ENCODE measurements at places on chromosomes 7 and 10. TPM values are rescaled to one million over a fixed set of nuclear protein-coding genes. Genes with fewer than 3 reads are reported as not detected.

HDAC9 gene
- 11.0 TPM for total RNA-seq

FAM25G gene
- not detected for total RNA-seq

C10orf95 gene
- total RNA-seq: 0.69 TPM

HNRNPH3 gene
- 87.4 TPM for total RNA-seq

UPK3BL2 gene
- not detected for total RNA-seq

ZNF273 gene
- total RNA-seq: 33.4 TPM

FEZF1 gene
- total RNA-seq: 2.3 TPM

ANKRD30A gene
- not detected for total RNA-seq

EIF3B gene
- total RNA-seq: 355 TPM

DLG5 gene
- total RNA-seq: 66.6 TPM

NFE2L3 gene
- 142 TPM for total RNA-seq

C7orf33 gene
- total RNA-seq: not detected

GPC2 gene
- 48.8 TPM for total RNA-seq

GRK5 gene
- total RNA-seq: 0.74 TPM

COMTD1 gene
- 40.0 TPM for total RNA-seq

CDK14 gene
- 24.0 TPM for total RNA-seq

CTAGE4 gene
- total RNA-seq: 3.4 TPM

ESYT2 gene
- 52.7 TPM for total RNA-seq

GRB10 gene
- total RNA-seq: 154 TPM

SSMEM1 gene
- total RNA-seq: not detected

SPDYE11 gene
- not detected for total RNA-seq

ANKRD2 gene
- not detected for total RNA-seq

OR13A1 gene
- not detected for total RNA-seq

MLXIPL gene
- total RNA-seq: 25.7 TPM

ASZ1 gene
- not detected for total RNA-seq

MOGAT3 gene
- not detected for total RNA-seq

MUC3A gene
- 16.3 TPM for total RNA-seq

NME8 gene
- total RNA-seq: 0.14 TPM

SHH gene
- total RNA-seq: not detected

LRRC4 gene
- 3.6 TPM for total RNA-seq

ARL4A gene
- total RNA-seq: 49.2 TPM

ACHE gene
- total RNA-seq: 3.7 TPM

MYO1G gene
- 0.10 TPM for total RNA-seq

VOPP1 gene
- total RNA-seq: 71.0 TPM

CYP3A7 gene
- not detected for total RNA-seq

DENND2A gene
- total RNA-seq: 10.0 TPM

PILRA gene
- 0.38 TPM for total RNA-seq

CCL26 gene
- total RNA-seq: 6.2 TPM

SLC18A3 gene
- 0.12 TPM for total RNA-seq

AGAP6 gene
- 12.9 TPM for total RNA-seq

PPIA gene
- total RNA-seq: 4,367 TPM

TRRAP gene
- total RNA-seq: 49.8 TPM

MSMB gene
- total RNA-seq: not detected

SYT15 gene
- not detected for total RNA-seq
